ENCODE measurements at places on chromosomes 3 and 15.

DNA sequence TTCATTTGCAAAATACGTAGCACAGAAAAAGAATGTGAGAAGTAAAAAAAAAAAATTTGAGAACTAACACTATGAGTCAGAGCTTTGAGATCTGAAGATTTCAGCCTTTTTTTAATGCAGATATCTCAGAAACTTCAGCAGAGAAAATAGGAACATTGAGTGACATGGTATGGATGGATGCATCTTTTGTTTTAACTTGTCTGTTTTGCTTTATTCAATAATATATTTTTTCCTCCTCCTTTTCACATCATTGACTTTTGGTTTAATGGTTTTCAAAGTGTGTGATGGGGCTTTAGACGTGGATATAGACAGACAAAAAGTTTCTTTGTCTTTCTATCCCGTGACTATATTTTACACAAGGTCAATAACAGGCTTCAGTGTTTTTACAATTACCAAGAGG is 426.7 kb upstream of the FRG2C start:
- DNase-seq, result no peak

GRCh38 chr3:123424999-123425712 is 23.7 kb downstream of the ADCY5 start:
- no peak for DNase-seq

DNA sequence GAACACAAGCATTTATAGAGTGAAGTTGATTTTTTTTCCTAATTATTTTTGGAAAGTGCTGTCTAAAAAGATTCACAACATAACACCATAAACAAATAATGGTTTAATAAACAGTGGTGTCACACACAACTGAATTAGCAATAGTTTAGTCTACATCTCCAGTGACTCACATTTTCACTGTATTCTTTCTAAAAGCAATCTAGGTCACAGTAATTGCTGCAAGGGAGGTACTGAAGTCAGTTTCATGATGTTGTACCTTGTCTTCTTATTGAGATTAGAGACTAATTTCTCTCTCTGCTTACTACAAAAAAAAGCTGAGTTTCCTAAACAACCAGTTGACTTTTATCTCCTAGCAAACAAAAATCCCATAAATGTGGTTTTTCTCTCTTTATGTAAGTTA is 29.6 kb downstream of the PLSCR4 start:
- DNase-seq, result no peak

- no peak for DNase-seq
Observed at GRCh38 chr3:122508135-122508914, 6.4 kb downstream of the KPNA1 start.

- no peak for DNase-seq
Observed at GRCh38 chr15:90042356-90042755, 41.2 kb downstream of the ZNF710 start.
